ENCODE measurements at places on chromosomes 16 and 17.

DNA sequence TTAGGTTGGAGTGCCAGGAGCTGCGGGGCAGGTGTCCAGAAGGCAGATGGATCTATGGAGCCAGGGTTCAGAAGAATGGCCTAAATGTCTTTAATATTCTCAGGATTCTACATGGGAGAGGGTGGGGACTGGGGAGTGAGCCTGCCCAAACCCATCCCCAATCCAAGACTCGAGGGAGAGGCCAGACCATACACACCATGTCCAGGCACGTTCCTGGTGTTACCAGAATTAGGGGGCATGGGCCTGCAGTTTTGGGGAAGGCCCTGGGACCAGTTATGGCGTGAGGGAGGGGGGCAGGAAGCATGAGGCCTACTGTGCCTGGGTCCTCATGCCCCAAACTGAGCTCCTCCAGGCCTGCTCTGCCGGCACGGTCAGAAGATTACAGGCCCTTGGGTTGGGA lies 1.9 kb downstream of the TAX1BP3 start:
- DNase-seq, result no peak

- DNase-seq, result no peak
These were observed 1847.5 kb downstream of the TP53TG3F start for GRCh38 chr16:35306915-35307314.

- no peak for DNase-seq
These were observed 55.2 kb upstream of the SREBF1 start for GRCh38 chr17:17892009-17892408.

DNA sequence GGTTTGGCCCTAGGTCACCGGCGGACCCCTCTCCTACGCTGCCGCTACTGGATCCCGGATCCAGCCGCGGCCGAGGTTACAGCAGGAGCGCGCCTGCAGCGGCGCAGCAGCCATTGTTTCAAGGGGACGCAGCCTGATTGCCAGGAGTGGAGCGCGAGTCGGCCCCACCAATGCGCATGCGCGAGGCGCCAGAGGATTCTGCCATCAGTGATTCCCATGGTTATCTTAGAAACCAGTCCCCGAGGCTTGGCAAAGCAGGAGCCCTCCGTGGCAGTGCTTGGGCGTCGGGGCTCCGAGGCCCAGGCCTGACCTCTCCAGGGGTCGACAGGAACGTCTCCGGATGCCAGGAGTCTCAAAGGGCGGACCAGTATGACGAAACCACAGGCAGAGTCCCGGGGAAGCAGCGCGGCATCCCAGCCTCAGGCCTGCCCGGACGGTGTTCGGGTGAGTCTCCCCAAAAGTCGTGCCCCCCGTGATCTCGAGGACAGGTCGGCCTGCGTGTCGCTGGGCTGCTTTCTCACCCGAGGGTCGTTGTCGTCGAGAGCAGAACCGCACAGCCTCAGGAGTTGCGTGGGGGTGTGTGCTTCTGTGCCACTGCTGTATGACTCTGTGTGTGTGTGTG lies 608.5 kb downstream of the KCNJ18 start:
- DNase-seq, result no peak

- DNase-seq, result no peak
These were observed 6.9 kb downstream of the MLLT6 start for GRCh38 chr17:38711792-38712571.

GRCh38 chr16:12539185-12539929 lies 264.3 kb downstream of the CPPED1 start:
- DNase-seq, result no peak

GRCh38 chr16:2038382-2039231 lies 9.0 kb downstream of the NTHL1 start:
- DNase-seq, result no peak

DNA sequence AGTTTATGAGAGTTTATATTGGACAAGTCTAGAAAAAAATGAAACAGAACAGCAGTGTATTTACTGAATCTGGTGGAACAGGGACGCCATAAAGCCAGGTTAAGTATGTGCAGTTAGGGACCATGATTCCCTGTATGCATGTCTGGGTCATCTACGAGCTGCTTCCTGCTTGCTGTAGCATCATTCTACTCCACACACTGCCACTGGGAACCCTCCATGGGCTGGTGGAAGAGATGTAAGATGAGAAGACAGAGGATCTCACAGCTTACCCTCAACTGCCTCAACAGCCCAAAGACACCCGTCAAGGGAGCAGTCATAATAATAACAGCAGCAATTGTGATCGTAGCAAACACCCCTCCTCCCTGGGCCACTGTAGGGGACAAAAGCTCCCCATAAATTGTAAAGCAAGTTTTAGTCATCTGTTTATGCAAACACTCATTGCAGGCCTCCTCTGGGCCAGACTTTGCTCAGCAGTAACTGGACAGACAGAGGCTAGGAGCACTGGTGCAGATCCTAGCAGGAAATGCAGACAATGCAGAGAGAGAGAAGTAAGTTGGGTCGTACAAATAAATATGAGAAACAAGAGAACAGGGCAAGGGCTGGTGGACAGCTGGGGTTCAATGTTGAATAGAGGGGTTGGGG lies 188.0 kb downstream of the SOX9 start:
- DNase-seq, result no peak

DNA sequence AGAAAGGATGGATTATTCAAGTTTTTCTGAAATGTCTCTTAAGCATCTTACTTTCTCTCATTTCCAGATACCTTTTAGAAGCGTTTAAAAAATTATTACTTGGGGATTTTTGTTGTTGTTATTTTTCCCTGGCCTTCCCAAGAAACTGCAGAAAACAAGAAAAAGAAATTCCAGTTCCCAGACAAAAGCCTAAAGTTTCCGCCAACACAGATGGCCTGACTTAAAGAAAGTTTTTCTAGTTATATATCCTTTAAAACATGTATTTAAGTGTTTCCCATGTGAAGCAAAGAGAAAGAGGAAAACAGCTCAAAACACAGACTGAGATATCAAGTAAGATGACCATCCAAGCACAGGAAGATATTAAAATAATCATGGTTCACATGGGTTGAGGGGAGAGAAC lies 401.7 kb upstream of the MAF start:
- DNase-seq, result peak; percentile 46

GRCh38 chr16:15538507-15538906 lies 104.1 kb downstream of the BMERB1 start:
- DNase-seq, result no peak

- no peak for DNase-seq
These were observed 5.8 kb downstream of the TMEM97 start for GRCh38 chr17:28324781-28325180.

DNA sequence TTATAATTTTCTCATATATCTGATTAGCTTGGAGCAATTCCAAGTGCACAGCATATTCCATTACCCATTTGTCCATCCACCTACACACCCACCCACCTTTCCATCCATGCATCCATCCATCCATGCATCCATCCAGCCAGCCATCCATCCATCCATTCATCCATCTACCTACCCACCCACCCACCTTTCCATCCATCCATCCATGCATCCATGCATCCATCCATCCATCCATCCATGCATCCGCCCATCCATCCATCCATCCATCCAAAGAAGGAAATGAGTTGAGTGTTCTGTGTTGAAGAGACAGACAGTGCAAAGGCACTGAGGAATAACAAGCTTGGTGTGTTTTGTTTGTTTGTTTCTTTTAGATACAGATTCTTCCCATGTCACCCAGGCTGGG lies 78.7 kb upstream of the FAM20A start:
- no peak for DNase-seq

DNA sequence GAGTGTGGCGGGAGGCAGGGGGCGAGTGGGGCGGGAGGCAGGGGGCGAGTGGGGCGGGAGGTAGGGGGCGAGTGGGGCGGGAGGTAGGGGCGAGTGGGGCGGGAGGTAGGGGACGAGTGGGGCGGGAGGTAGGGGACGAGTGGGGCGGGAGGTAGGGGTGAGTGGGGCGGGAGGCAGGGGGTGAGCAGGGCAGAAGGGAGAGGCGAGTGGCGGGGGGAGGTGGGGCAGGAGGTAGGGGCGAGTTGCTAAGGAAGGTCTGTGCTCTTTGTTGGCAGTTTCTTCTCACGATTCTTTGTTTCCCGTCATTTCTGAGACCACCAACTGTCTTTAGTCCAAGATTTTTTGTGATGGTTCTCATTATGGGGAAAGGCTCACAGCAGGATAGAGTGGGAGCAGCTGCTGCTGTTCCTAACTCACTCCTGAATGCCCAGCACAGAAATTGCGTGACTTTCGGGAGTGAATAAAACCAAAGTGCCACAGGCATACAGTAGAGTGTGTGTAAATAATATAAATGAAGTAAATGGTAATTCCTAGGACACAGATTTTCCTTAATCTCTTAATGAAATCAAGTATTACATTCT lies 44.7 kb downstream of the COG7 start:
- no peak for DNase-seq

DNA sequence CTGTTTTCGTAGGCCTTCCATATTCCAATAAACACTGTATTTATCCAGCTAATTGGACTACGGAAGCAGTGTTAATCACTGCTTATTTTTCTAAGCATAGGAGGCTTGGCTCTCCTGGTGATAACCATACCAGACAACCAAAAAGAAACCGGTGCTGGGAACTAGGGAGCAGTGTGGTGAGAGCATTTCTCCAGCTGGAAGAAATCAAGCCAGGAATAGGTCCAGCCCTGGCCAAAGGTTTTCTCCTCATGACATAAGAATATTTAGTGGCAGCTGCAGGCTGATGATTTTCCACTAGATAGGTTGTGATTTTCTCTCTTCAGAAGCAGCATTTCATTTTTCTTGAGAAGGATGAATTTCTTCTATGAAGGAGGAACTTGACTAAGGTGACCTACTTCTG lies 141.5 kb downstream of the TRIM37 start:
- no peak for DNase-seq

GRCh38 chr17:63645775-63646487 lies 23.7 kb downstream of the MAP3K3 start:
- no peak for DNase-seq

GRCh38 chr16:81547194-81547938 lies 102.8 kb downstream of the CMIP start:
- no peak for DNase-seq

- no peak for DNase-seq
These were observed 775 bp downstream of the CYTH1 start for GRCh38 chr17:78781104-78781892.

GRCh38 chr16:4980691-4981090 lies 22.6 kb downstream of the SEC14L5 start:
- no peak for DNase-seq

GRCh38 chr17:65913326-65913850 lies 278.5 kb downstream of the CEP112 start:
- no peak for DNase-seq

DNA sequence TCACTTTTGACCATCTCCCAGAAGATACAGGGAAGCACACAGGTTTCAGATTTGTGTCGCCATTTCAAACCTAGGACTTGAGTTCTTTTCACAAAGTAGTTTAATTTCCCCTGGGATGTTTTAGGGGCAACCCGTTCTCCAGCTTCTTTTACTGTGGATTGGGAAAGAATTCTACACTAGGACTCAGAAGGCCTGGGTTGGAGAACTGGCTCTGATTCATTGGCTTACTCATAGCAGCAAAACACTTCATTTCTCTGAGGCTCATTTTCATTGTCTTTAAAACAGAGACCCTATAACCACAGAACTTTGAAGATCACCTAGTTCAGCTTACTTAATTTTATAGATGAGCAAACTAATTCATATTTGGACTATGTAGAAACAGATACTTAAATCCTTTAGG lies 175.9 kb upstream of the SALL1 start:
- DNase-seq, result no peak

DNA sequence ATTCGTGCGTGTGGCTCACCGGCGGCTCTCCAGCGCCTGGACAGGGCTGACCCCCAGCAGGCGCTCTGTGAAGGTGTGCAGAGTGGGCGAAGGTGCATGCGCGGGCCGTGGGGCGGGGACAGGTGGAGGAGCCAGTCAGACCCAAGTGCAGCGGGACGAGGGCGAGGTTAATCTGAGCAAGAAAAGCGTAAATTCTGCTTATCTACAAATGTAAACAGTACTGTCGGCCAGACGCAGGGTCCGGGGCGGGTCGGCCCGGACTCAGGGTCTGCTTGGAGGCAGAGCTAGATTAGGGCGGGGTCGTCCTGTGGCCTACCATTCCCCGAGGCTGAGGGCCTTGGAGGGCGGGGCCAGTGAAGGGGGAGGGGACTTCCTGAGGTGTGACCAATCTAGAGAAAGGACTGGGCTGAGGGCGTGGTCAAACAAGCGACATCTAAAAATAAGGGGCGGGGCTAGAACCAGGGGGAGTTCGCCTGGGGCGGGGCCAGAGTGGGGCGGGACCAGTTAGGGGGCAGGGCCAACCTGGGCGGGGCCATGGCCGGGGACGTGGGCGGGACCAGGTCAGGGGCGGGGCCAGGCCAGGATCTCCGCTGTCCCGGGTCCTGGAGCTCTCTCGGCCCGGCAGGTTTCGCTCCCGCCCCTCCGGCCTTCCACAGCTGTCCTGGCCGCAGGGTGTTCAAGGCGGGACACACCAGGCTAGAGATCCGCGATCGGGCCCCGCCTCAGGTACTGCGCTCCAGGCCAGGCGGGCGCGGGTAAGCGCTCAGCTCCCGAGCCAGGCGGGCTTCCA lies at the start of gene SEC14L5:
Gene SEC14L5 (plus strand): TSS at position 611 of the 790 bp plus-strand sequence. CDS start 994 bp downstream, outside the sequence.
- peak; percentile 59 for DNase-seq

GRCh38 chr17:45396496-45397205 lies 36.0 kb downstream of the ARHGAP27 start:
- no peak for DNase-seq

DNA sequence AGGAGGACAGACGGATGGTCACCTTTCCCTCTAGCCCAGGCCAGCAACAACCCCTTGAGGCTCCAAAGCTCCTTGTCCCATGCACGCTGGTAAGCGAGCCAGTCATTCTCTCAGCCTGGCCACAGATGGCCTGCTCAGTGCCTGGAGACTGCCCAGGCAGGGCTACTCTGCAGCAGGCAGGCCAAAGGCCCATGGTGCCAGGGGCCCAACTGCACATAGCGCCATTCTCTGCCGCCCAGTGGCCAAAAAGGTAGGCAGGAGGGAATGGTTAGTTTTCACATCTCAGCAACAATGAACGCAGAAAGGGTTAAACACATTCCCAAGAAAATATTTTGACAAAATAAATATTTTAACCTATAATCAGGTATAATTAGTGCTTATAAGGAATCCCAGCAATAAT lies 7.7 kb upstream of the SREBF1 start:
- DNase-seq, result no peak

- DNase-seq, result no peak
These were observed 123.4 kb downstream of the HS3ST3A1 start for GRCh38 chr17:13478326-13478830.

- DNase-seq, result no peak
These were observed 86.2 kb downstream of the CMIP start for GRCh38 chr16:81530814-81531213.

DNA sequence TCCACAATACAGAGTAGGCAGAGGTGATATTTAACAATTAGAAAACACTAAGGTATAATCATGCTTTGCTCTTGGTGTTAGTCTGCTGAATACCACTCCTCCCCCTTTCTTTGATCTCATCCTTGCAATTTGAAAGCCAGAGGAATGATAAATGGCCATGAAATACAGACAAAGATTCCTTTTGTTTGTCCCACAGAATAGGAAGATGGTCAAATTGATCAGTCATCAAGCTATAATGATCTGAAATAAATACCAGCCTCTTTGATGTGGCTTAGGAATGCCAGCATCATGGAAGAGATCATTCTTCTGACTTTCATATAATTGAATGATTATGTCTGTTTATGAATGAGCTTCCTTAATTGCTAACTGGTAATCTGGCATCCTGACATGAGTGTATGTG lies 1541.7 kb upstream of the CDH8 start:
- no peak for DNase-seq

- DNase-seq, result no peak
These were observed 994 bp downstream of the CLTC start for GRCh38 chr17:59620518-59621259.

GRCh38 chr16:66520406-66521170 lies 29.3 kb downstream of the TK2 start:
- no peak for DNase-seq

- no peak for DNase-seq
These were observed 418.3 kb upstream of the SALL1 start for GRCh38 chr16:51569203-51569931.

GRCh38 chr17:38352245-38353085 lies 821 bp downstream of the SOCS7 start:
- DNase-seq, result no peak
